ENCODE measurements at places on chromosomes 12 and 14.
A peak's percentile ranks its signal among the peaks of the same experiment; 100 is the strongest.

GRCh38 chr14:25122211-25122610 is 72.3 kb upstream of the STXBP6 start:
- no peak for DNase-seq

DNA sequence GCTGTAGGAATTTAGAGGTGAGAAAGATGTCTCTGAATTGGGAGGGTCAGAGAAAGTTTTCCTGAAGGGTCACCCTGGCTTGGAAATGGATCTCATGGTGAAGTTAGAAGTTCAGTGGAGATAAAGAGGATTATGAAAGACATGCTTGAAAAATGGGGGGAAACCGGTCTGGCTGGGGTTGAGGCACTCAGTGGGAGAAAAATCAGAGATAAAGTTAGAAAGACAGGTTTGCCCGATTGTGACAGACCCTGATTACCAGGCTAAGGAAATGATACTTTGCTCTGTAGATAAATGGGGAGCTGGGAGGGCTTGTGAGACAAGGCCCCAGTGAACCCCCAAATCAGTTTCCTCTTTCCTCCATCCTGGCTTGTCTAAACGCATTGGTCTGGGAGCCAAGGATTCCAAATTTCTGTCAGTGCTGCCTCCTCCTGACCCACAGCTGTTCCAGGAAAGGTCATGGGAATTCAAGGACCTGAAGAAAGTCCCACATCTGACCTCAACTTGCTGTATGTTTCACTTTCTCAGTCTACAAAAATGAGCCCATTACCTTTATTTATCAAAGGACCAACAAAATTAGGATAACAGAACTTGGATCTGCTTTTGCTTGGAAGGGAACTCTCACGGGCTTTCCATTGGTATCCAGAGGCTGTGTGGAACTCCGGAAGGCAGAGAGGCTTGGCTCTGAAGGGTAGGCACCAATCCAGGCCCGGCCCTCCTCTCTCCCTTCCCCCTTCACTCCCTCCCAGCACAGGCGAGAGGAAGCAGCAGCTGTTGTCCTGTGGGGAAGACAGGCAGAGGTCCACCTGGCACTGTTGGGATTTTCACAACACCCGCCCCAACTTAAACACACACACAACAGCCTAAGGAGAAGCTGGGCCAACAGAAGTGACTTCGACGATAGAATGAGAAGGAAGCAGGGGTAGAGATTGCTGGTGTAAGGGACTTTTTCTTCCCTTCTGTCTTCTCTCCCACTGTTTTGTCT is 3.4 kb upstream of the RNASE7 start:
- peak; percentile 77 for DNase-seq

- DNase-seq: no peak
Measured at GRCh38 chr14:74691456-74691855, 21.4 kb downstream of the AREL1 start.

DNA sequence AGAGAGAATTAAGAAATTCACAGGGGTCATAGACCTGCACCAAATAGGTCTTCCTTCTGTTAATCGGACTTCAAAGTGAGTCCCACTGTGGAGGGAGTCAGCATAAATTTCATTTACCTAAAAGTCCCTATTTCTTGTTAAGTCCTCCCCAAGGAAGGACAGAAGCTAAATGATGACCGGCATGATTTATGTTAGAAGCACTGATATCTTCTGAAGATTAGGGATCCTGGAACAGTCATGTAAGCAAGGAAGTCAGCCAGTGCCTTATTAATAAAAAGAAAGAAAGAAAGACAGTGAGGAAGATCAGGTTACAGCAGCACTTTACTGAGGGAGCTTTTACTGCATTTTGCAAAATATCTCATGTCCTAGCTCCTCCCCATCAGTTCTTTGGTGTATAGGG is 287.5 kb downstream of the FOXG1 start:
- no peak for DNase-seq

DNA sequence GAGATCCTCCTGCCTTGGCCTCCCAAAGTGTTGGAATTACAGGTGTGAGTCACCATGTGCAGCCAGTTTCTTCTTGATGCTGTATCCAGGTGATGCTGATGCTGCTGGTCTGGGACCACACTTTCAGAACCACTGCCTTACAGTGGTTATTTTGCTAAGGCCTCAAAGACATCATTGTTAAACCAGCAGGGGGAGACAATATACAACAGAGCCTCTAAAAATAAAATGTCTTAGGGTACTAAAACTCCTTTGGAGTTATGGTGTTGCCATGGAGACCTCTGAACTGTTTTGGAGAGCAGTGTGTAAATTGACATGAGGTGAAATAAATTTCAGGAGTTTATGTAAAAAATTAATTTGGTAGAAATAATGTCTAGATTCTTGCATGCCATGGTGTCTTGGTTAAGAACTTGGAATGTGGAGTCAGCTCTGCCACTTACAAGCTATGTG is 1.1 kb upstream of the ARG2 start:
- DNase-seq: peak; percentile 39

DNA sequence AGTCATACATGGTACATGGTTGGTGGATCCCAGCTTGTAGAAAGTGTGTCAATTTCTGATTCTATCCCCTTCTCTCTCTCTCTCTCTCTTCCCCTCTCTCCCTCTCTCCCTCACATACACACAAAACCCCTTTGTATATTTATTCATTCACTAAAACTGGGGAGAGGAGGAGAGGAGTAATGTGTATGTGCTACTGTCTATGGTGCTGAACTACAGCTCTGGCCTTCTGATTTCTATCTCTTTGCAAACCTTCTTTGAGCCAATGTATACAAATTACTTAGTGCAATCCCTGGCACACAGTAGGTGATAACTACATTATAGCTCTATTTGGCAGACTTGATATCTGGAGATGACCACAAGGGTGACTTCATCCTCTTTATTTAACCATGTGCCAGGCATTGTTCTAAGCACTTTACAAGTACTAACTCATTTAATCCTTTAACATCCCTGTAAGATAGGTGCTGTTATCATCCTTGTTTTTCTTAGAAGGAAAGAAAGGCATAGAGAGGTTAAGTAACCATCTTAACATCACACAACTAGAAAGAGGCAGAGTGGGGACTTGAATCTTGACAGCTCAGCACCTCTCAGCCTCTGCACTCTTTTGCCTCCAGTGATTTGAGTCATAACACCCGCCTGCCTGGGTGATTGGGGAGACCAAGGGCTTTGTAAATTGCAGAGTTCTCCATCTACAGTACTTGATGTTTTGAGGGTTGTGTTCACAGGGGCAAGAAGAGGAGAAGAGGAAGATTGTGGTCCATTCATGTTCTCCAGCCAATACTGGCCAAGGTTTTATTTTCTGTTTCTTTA is 21.3 kb downstream of the RPH3A start:
- DNase-seq: no peak

DNA sequence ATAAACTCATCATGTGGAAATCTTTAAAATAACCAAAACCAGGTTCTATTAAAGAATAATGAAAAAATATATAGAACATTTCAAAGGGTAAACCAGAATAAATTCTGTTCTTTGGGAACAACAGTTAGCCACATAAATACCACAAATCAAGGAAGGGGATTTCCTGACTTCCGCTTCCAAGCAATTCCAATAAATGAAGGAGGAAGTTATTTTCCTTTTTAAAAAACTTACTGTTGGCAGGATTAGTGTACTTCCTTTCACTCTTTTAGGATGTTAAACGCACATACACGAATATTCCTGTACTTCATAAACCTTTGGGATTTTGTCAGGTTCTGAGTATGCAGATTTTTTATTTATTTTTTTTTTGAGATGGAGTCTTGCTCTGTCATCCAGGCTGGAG is 13.7 kb upstream of the LIMA1 start:
- DNase-seq: no peak

DNA sequence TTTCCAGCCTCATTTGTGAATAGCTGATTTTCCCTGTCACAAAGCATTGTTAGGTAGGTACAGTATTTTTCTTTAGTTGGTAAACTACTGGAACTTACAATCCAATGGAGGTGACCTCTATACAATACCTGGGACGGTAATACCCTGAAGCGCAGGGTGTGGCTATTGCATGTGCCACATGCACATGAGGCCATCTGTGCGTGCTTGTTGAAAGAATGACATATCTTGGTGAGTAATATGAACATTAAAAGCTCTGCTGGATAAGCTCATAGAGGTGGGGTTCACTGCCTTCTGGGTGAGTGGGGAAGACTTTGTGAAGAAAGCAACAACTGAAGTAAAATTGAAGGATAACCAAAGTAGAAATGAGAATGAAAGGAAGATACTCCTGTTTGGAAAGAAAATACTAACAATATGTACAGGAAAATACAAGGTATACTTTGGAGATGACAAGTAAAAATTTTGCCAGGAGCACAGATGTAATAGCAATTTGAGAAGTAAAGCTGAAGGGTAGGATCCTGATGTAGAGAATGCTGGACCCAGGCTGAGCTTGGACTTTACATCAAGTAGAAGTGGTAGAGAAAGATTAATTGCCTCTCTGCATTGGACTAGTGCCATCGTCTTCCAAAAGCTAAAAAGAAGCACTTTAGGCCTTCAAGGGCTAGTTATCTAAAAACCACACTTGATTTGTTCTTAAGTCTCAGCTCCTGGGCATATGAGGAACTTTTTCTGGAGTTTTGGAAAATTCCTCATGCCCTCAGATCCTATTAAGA is 97.1 kb downstream of the SLC38A6 start:
- DNase-seq: peak; percentile 36

- DNase-seq: no peak
Measured at GRCh38 chr14:100321473-100322137, 1.5 kb upstream of the SLC25A47 start.

DNA sequence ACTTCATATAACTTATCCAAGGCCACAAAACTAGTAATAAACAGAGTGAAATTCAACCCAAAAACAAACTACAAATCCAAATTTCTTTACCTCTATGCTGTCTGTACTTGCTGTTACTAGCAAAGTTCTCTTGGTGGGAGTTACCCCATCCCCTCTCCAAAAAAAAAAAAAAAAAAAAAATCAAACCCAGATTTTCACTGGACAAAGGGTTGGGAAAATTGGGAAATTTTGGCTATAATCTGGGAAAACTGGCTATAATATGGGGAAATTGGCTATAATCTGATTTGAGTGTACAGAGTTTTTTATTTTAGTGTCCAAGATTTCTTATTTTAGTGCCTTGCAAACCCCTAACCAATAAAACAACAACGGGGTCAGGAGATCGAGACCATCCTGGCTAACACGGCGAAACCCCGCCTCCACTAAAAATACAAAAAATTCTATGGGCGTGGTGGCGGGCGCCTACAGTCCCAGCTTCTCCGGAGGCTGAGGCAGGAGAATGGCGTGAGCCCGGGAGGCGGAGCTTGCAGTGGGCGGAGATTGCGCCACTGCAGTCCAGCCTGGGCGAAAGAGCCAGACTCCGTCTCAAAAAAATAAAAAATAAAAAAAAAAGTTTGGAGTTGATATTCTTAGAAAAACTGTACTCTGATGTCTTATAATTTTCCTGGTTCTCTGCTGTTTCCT is 148.4 kb downstream of the CHST11 start:
- DNase-seq: peak; percentile 61

DNA sequence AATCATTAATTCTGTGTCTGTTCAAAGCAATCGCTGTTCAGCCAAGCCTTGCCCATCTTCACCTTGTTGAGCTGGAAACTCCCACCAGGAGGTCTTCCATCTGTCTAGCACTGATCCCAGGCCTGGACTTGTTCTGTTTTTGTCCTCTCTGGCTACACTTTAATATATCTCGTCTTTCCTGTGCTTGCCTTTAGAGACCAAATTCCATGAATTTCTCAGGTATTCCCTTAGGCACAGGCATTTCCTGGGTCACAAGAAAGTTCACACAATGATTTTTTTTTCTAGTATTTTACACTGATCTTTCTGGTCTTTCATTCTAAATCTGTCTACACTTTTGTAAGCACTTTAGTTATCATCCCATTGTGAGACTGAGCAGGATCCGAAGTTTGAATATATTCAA is 116.4 kb upstream of the CCND2 start:
- no peak for DNase-seq

DNA sequence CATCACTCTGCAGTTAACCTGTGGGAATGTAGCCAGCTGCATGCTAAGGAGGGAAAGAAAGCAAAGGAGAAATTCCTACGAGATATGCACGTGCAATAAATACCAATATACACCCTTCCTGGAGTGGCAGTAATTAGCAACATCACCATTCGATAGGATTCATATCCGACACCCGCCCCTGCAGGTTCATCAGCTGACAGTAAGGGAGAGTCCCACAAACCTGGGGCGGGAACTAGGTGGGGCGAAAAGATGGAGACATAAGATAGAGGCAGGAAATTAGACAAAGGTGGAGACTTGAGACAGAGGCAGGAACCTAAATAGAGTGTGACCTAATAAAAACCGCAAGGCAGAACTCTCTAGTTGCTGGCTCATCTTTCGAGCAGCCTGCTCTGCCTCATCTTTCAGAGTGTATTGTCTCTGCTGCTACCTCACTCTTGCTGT is 51.6 kb downstream of the PLEKHG3 start:
- DNase-seq: no peak

GRCh38 chr14:32038876-32039275 is 38.2 kb upstream of the ARHGAP5 start:
- DNase-seq: no peak

DNA sequence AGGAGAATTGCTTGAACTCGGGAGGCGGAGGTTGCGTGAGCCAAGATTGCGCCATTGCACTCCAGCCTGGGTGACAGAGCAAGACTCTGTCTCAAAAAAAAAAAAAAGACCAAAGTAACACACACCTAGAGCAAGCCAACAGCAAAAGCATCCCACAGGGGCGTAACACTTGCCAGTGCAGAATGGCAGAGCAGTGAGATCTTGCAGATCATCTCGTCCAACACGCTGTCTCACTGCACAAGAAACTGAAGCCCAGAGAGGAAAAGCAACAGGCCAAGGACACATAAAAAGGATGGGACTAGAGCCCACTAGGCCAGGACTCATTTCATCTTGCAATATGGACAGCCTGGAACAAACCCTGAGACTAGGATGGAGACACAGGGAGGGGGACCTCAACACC is 12.7 kb upstream of the KRT78 start:
- no peak for DNase-seq

- peak; percentile 13 for DNase-seq
Measured at GRCh38 chr12:121613462-121613861, 12.9 kb upstream of the ORAI1 start.

All from trophoblast cell (in vitro differentiated cells and primary cell).